ENCODE measurements at places on chromosomes 11 and 22. TPM values are rescaled to one million over a fixed set of nuclear protein-coding genes. Genes with fewer than 3 reads are reported as not detected.

Gene BTG4
- not detected for total RNA-seq

Gene OR5AR1
- not detected for total RNA-seq

Gene LIPT2
- total RNA-seq: 9.6 TPM

Gene CRYAB
- total RNA-seq: not detected

Gene INS
- not detected for total RNA-seq

Gene SYT8
- not detected for total RNA-seq

Gene NCAM1
- total RNA-seq: 76.7 TPM

Gene UPK3A
- not detected for total RNA-seq

Gene MAJIN
- not detected for total RNA-seq

Gene INPP5J
- total RNA-seq: 4.5 TPM

DNA sequence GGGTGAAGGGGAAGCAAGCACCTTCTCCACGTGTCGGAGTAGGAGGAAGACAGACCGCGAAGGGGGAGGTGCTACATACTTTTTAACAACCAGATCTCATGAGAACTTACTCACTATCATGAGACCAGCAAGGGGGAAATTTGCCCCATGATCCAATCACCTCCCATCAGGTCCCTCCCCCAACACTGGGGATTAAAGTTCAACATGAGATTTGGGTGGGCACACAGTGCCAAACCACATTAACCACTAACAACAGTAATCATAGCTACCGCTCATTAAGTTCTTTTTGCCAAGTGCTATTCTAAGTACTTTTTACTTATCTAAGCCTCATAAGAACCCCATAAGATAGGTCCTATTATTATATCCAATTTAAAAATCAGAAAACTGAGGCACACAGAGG is 450.5 kb upstream of the DDI1 start:
- DNase-seq: no peak

DNA sequence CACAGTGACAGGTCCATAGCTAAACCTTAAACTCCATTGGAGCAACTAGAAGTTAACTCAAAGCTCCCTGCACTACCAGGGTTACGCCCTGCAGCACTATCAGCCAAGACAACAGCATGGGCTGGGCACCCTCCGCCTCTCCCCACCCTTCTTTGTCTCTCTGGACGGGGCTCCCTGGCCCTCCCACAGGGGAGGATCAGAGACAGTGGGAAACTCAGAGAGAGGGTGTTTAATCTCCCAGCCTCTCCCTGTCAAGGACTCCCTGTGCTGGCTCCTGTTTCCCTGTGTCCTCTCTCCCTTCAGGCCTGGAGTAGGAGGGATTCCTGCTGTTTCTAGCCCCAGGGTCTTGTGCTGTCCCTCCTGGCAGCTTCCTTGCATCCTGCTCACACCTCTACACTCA is 56.9 kb upstream of the CSNK2A3 start:
- DNase-seq: no peak

DNA sequence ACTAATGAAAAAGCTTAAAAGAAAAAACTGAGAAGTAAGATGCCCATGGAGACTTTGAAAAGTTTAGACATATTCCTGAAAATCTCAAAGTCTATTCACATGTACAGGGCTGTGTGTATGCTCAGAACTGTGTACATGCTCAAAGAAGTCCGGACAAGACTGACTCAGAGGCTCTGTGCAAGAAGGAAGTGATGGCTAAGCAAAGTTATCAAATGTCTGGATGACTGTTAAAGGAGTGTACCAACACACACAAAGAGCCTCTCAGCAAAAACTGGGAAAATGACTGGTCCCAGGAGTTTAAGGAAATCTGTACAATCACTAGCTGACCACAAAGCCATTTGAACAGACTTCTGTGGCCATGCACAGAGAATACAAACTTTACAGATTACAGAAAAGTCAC is 33.1 kb upstream of the ARHGAP32 start:
- no peak for DNase-seq

GRCh38 chr11:65503368-65503948 is 4.6 kb downstream of the MALAT1 start:
- DNase-seq: no peak

GRCh38 chr11:58647141-58647699 is 24.8 kb downstream of the CNTF start:
- no peak for DNase-seq

DNA sequence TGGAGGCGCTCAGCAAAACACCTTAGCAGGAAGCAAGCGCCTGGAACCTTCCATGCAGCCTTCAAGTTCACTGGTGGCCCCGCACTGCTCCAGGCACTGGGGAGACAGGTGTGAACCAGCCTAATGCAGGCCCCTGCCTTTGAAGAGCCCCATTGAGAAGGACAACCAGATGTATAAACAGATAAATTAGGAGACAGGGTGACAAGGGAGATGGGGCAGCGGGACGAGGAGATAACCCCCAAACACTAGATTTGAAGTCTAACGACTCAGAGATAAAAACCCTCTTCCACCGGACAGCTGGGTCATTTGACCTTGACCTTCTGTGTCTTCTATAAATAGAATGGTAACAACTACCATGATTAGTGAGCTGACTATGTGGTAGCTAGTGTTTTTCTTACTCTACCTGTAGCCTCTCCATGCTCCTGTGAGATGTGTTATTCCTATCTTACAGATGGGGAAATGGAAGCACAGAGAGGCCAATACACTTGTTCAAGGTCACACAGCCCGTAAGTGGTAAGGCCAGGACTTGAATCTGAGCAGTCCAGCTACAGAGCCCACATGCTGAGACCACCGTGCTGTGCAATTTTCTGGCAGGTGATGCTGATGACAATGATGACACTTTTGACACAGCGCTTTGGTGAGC is 2.0 kb upstream of the PDGFB start:
- no peak for DNase-seq

DNA sequence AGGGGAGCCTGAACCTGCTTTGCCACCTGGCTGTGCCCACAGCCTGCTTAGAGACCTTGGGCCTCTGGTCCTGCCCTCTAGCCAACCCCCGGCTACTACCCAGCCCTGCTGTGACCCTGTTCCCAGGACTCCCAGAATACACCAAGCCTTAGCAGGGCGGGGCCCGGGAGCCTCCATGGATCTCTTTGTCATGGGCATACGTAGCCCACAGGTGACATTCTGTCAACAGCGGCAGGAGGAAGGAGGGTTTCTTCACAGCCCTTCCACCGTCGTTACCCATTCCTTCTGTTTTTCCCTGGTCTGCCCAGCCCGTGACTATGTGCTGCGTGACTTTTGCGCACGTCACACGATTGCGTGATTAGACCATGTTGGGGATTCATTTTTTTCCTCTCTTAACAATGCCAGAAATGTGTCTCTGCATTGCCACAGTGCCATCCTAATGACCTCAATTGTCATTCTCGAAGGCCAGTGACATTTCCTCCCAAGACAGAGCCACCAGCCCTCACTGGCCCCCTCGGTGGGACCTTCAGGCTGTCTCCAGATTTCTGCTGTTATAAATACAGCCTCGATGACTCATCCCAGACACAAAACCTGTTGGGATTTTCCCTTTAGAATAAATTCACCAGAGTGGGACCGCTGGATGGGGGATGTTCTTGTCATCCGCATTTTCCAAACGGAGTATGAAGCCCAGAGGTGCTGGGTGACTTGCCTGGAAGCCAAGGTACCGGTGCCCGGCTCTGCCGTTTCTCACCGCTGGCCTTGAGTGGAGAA is 9.0 kb downstream of the SYT12 start:
- DNase-seq: no peak

DNA sequence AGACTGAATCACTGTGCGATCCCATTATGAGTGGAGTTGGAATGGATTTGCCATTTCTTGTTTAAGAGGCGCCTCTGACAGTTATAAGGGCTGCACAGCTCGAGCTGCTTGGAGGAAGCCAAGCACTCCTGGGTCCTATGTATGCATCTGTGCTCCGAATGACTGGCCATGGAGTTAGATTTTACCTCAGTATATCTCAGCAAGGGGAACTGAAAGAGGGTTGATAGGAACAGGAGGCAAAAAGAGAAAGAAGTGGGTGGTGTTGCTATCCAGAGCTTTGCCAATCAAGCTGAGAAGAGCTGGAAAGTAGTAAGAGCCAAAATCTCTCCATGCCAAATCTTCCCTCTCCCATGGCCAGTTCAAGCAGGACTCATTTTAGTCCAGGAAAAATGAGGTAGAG is 632.0 kb upstream of the KIRREL3 start:
- no peak for DNase-seq

- DNase-seq: no peak
Measured at GRCh38 chr22:38153821-38154562, 27.6 kb downstream of the PLA2G6 start.

- no peak for DNase-seq
Measured at GRCh38 chr11:11850668-11851067, 8.9 kb downstream of the USP47 start.

DNA sequence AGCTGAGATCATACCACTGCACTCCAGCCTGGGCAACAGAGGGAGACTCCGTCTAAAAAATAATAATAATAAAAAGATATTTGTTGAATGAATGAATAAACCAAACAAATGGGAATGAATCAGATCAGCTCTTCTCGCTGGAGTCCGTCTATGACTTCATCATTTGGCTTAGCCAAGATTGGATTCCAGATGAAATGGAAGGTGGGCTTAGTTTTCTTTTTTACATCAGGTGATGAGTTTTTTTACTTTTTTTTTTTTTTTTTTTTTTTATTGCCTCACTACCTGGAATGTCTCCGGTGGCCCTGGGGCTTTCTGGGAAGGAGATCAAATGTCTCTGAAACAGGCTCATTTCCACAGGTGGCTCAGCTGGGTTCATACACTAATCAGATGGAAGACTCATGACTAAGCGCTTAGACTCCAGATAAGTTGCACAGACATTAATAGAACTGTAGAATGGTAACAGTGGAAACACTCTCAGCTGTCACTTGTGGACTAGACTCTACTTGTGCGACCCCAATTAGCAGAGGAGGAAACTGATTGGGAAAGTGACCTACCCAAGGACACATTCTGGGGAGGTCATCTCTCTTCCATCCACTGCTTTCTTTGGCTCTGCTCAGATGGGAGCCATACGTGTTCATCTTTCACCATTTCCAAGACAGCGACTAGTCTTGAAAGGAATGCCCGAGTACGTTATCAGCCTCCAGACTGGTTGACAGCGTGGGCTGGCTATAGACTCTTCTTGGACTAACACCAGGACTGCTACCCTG is 20.5 kb upstream of the RBFOX2 start:
- no peak for DNase-seq

GRCh38 chr11:44913502-44913901 is 37.2 kb downstream of the TP53I11 start:
- DNase-seq: no peak

DNA sequence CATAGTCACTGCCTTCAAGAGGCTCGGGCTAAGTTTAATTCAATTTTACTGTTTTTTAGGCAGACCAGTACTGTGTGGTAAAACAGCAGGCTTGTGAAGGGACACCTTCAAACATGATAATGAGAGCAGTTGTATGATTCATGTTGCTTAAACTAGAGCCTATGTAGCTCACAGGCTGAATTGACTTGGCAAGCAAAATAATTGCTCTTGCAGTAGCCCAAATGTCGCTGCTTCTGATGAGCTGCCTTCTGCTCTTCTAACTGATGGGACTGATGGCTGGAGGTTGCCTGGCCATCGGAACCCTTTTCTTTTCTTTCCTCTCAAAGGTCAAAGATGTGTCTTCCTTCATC is 137.6 kb downstream of the MAML2 start:
- DNase-seq: no peak

GRCh38 chr11:125063429-125064043 is 431 bp downstream of the SLC37A2 start:
- no peak for DNase-seq

GRCh38 chr11:126861796-126862459 is 138.6 kb downstream of the KIRREL3 start:
- DNase-seq: no peak

- no peak for DNase-seq
Measured at GRCh38 chr11:100629671-100630070, 57.4 kb upstream of the ARHGAP42 start.

Measured in neural crest cell (in vitro differentiated cells).